ENCODE measurements at places on chromosomes 4 and X.

GRCh38 chrX:55107911-55108310, 19.1 kb downstream of the PAGE2 start:
- H3K36me3 ChIP-seq: no peaks in the 10 kb centered on the region
- no peaks in the 10 kb centered on the region for H3K27me3 ChIP-seq
- no peak overlapping the region for H3K4me3 ChIP-seq
- no peaks in the 10 kb centered on the region for H3K4me1 ChIP-seq
- no peak overlapping the region for H3K27ac ChIP-seq

DNA sequence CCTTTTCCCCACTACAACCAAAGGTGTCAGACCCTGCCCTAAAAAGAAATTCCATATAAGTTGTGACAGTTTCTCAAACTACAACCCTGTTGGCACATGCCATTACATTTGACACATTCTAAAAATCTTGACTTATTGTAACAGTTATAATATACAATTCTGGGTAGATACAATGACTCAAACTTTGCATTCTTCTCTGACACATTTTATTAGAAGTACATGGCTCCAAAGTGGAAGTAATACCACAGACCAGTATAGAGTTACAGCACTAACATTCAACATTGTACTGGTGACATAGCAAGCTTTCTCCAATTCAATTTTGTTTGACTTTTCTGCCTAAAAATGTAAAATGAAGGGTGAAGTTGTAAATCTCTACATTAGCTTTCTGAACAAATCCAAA, 196.6 kb upstream of the ETNPPL start:
- DNase-seq: no peak
- H3K4me1 ChIP-seq: no peaks in the 10 kb centered on the region
- H3K36me3 ChIP-seq: no peaks in the 10 kb centered on the region
- H3K4me3 ChIP-seq: no peak overlapping the region
- H3K27me3 ChIP-seq: no peaks in the 10 kb centered on the region

- H3K27me3 ChIP-seq: peaks cover 4% of the 10 kb centered on the region
- no peaks in the 10 kb centered on the region for H3K36me3 ChIP-seq
- H3K4me1 ChIP-seq: no peaks in the 10 kb centered on the region
- no peak overlapping the region for H3K4me3 ChIP-seq
- no peak overlapping the region for H3K27ac ChIP-seq
Observed at GRCh38 chr4:73885574-73886267, 16.5 kb downstream of the CXCL1 start.

DNA sequence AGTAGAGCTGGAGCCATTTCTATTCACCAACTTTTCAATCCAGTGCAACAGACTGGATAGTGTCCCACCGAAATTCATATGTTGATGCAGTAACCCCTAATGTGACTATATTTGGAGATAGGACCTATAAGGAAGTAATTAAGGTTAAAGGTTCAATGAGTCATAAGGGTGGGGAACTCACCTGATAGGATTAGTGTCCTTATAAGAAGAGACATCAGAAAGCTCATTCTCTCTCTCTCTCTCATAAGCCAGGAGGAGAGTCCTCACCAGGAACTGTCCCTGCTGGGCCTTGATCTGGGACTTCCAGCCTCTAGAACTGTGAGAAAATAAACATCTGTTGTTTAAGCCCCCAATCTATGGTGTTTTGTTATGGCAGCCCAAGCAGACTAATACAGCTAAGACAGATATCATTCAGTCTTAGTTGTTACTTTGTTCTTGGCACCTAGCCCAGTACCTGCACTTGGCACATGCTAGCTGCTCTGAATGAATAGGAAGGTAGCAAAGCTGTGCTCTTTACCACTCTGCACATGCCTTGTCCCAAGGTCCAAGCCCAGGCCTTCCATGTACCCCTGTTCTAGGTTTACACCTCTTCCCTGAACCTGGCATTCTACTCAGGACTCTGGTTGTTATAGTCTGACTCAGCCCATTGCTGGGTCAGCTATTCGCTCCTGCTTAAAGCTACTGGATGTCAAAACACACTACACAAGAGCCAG, 19.2 kb upstream of the BRS3 start:
- H3K36me3 ChIP-seq: no peaks in the 10 kb centered on the region
- no peak for DNase-seq
- no peak overlapping the region for H3K4me3 ChIP-seq

- H3K36me3 ChIP-seq: no peaks in the 10 kb centered on the region
- H3K27me3 ChIP-seq: peaks cover 3% of the 10 kb centered on the region
- no peak for DNase-seq
- H3K27ac ChIP-seq: no peak overlapping the region
- no peak overlapping the region for H3K4me3 ChIP-seq
- H3K4me1 ChIP-seq: no peaks in the 10 kb centered on the region
Observed at GRCh38 chr4:37424753-37425152, 180.2 kb downstream of the NWD2 start.

DNA sequence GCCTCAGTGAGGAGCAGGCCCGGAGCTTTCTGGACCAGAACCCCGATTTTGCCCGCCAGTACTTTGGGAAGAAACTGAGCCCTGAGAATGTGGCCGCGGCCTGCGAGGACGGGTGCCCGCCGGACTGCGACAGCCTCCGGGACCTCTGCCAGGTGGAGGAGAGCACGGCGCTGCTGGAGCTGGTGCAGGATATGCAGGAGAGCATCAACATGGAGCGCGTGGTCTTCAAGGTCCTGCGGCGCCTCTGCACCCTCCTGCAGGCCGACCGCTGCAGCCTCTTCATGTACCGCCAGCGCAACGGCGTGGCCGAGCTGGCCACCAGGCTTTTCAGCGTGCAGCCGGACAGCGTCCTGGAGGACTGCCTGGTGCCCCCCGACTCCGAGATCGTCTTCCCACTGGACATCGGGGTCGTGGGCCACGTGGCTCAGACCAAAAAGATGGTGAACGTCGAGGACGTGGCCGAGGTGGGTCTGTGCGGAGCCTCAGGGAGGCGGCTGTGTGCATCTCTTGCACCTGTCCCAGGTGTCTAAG, 323 bp downstream of the PDE6B start:
- no peak overlapping the region for H3K27ac ChIP-seq
- no peak for DNase-seq
- no peaks in the 10 kb centered on the region for H3K36me3 ChIP-seq
- H3K4me1 ChIP-seq: no peaks in the 10 kb centered on the region
- peaks cover 4% of the 10 kb centered on the region for H3K27me3 ChIP-seq

DNA sequence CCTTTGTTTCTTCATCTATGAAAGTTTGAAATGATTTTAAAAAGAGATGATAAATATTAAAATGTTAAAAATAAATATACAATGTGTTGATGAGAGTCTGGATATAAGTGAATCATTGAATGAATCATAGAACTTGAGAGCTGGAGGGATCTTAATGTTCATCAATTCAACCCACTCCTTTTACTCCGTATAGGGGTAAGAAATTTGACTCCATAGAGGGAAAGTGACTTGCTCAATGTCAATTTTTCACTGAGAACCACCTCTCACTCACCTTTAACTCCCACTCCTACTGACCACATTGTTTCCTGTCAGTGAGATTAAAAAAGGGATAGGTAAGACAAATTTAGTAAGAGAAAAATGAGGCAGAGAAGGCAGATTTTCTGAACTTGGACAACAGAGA, 557.2 kb upstream of the GRIA3 start:
- no peak overlapping the region for H3K27ac ChIP-seq
- no peak for DNase-seq
- H3K27me3 ChIP-seq: no peaks in the 10 kb centered on the region

DNA sequence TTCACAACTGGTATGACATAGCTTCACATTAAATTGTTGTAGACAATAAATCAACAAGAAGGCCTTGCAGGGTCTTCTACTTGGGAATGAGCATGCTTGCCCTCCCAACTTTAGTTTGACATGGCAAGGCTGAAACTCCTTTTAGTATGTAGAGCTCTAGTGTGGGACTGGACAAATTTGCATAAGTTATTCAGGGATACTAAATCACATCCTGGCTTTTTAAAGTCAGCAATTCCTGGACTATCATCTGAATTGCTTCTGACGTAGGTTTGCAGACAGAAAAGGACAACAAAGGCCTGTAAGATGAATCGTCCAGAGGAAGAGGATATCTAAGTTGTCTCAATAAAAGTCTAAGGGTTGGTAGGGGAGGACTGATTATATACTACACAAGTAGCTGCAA, 123.0 kb upstream of the MAGEB16 start:
- H3K4me3 ChIP-seq: no peak overlapping the region
- H3K4me1 ChIP-seq: no peaks in the 10 kb centered on the region
- no peak for DNase-seq
- H3K36me3 ChIP-seq: no peaks in the 10 kb centered on the region
- no peak overlapping the region for H3K27ac ChIP-seq

- no peak for DNase-seq
- no peak overlapping the region for H3K27ac ChIP-seq
- H3K4me3 ChIP-seq: no peak overlapping the region
- no peaks in the 10 kb centered on the region for H3K36me3 ChIP-seq
Observed at GRCh38 chr4:168765726-168766125, 244.3 kb downstream of the CBR4 start.

GRCh38 chr4:48194971-48195370, 60.9 kb upstream of the TXK start:
- H3K36me3 ChIP-seq: peaks cover 1% of the 10 kb centered on the region
- H3K4me3 ChIP-seq: peak overlapping the region; percentile 64
- H3K4me1 ChIP-seq: peaks cover 72% of the 10 kb centered on the region
- peak overlapping the region; percentile 8 for H3K27ac ChIP-seq
- H3K27me3 ChIP-seq: no peaks in the 10 kb centered on the region

- no peaks in the 10 kb centered on the region for H3K36me3 ChIP-seq
- H3K27ac ChIP-seq: no peak overlapping the region
- no peak overlapping the region for H3K4me3 ChIP-seq
- H3K4me1 ChIP-seq: no peaks in the 10 kb centered on the region
- no peaks in the 10 kb centered on the region for H3K27me3 ChIP-seq
Observed at GRCh38 chr4:110073053-110073845, 125.2 kb downstream of the ELOVL6 start.

DNA sequence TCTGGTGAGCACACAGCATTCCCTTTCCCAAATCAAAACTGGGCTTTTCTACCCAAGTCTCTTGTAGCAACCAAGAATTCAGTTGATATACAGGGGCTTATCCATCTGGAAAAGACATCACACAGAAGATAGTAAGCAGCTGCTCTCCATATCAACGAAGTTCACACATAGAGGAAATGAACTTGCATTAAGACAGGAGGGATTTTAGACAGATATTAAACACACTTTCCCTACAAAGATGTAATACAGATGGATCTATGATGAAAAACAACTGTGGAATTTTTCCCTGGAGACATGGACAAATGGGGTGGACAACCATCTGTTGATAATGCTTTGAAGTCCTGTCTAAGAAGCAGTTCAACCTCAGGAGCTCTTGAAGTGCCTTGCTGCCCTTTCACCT, 9.8 kb upstream of the PDE5A start:
- H3K36me3 ChIP-seq: no peaks in the 10 kb centered on the region
- no peaks in the 10 kb centered on the region for H3K4me1 ChIP-seq
- H3K27me3 ChIP-seq: peaks cover 12% of the 10 kb centered on the region
- no peak overlapping the region for H3K4me3 ChIP-seq
- DNase-seq: no peak

DNA sequence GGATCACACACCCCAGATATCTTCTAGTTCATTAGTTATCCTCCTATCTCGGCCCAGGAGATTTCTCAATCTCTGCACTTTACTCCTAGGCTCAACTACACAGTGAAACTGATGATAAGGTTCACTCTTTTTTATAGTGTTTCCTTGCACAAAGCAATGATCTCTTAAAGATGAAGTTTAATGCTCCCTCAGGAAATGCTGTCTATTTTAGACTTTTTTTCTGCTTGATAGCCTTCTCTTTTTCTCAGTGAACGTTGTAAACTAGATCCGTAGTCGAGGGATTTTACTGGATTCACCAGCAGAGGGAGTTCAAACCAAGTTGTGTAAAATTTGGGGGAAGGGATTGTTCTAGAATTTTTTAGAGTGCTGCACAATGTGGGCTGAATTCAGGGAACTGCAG, 269.6 kb downstream of the GBA3 start:
- DNase-seq: no peak
- no peak overlapping the region for H3K4me3 ChIP-seq
- no peaks in the 10 kb centered on the region for H3K36me3 ChIP-seq
- H3K4me1 ChIP-seq: no peaks in the 10 kb centered on the region

DNA sequence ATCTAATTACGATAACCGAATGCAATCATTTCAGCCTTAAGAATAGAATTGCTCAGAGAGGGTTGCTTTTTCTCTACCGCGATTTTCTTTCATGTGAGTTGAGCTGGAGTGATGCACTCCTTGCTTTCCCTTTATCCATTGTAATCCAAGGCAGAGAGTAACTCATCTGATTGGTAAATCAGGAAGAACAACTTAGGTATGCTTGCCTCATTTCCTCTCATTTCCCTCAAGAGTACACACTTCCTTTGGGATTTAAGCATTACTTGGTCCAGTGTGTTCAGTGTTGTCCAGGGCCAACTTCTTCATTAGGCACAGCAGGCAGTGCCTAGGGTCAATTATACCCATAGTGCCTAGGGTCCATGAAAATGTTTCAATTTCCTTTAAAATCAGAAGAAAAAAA, 15.7 kb upstream of the N4BP2 start:
- H3K36me3 ChIP-seq: no peaks in the 10 kb centered on the region
- H3K27ac ChIP-seq: no peak overlapping the region
- no peaks in the 10 kb centered on the region for H3K4me1 ChIP-seq
- no peak for DNase-seq
- H3K27me3 ChIP-seq: no peaks in the 10 kb centered on the region

DNA sequence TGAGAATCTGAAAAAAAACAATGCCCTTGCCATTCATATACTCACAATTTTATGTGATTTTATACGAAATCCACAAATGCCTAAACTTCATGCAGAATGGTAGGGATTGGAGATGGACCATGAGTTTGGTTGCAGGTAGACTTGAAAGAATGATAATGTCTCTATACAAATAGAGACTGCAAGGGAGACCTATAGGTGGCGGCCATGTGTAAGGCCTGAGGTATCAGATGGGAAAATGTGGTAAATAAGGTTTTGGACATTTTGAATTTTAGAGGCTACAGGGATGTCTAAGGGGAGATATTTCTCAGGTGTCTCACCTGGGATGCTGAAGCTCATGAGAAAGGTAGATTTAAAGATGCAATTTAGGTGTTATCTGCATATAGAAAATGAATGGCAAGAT, 78.0 kb downstream of the GABRB1 start:
- no peaks in the 10 kb centered on the region for H3K4me1 ChIP-seq
- H3K36me3 ChIP-seq: no peaks in the 10 kb centered on the region
- H3K27me3 ChIP-seq: no peaks in the 10 kb centered on the region
- no peak overlapping the region for H3K4me3 ChIP-seq

DNA sequence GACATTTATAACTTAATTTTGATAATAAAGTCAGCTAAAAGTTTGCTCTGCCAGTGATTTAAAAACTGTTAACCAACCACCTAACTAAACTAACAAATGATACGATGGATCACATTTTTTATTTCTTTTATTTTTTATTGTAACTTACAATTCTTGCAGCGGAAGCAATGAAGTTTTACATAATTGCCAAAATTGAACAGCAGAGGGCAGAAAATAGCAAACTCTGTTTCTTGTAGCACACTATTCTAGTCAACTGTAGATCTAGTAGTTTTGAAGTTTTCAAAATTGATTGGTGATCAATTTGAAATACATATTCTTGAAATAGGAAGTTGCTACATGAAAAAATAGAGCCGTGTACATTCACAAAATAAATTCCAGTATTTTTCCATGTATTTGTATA, 2.8 kb upstream of the GRIA2 start:
- H3K36me3 ChIP-seq: no peaks in the 10 kb centered on the region
- no peaks in the 10 kb centered on the region for H3K4me1 ChIP-seq
- DNase-seq: no peak
- H3K27me3 ChIP-seq: peaks cover 14% of the 10 kb centered on the region
- no peak overlapping the region for H3K4me3 ChIP-seq
- H3K27ac ChIP-seq: no peak overlapping the region

All from activated B cell treated with CpG ODN at 0.5 μM for 24 hours (primary cell).